ENCODE measurements at places on chromosomes 1 and 21. TPM values are rescaled to one million over a fixed set of nuclear protein-coding genes. Genes with fewer than 3 reads are reported as not detected.
A peak's percentile ranks its signal among the peaks of the same experiment; 100 is the strongest.

Gene CD52
- not detected for total RNA-seq

DNA sequence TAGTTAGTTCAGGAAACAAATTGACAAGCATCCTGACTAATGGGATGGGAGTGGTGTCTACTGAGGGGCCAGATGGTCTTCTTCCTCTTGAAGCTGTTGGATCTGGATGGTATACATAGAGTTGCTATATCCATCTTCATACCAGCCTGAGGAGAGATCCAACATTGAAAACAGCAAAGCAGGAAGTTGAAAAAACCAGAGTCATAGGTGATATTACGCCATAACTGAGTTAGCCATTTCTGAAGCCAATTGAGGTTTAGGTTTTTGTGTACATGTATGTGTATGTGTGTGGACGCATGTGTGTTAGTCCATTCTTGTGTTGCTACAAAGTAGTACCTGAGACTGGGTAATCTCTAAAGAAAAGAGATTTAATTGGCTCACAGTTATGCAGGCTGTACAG, 2.3 kb upstream of the TSPAN2 start:
- H3K27me3 ChIP-seq = no peaks in the 10 kb centered on the region
- H3K27ac ChIP-seq = peak overlapping the region; percentile 32
- DNase-seq = no peak
- peaks cover 58% of the 10 kb centered on the region for H3K4me1 ChIP-seq
- H3K36me3 ChIP-seq = no peaks in the 10 kb centered on the region

- H3K4me3 ChIP-seq = no peak overlapping the region
- no peaks in the 10 kb centered on the region for H3K27me3 ChIP-seq
- peaks cover 57% of the 10 kb centered on the region for H3K4me1 ChIP-seq
- H3K27ac ChIP-seq = peak overlapping the region; percentile 62
- H3K36me3 ChIP-seq = peaks cover 32% of the 10 kb centered on the region
Measured at GRCh38 chr1:158076441-158076840, 83.0 kb downstream of the KIRREL1 start.

DNA sequence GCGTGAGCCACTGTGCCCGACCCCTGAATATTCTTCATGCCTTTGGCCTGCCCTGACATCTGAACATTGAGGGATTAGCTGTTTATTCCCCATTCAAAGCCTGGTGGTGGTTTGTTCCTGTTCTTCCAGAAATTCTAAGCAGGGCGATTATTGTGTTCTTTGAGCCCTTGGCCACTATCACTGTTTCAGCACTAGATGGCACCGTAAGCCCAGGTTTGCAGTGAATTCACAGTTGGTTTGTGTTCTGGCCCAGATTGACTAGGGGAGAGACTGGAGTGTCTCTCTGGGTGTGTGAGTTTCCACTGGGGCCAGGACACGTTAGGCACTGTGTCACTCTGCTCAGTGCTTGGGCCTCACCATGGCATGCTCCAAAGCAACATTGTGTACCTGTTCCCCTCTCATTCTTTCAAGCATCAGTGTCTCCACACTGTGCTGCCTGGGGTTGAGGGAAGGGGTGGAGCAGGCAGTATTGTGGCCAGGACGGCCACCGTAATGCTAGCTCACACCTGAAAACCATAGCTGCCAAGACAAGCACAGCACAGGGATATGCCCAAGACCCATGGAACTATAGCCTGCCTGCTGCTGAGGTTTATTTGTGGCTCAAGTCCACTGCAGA, 52.7 kb downstream of the PKN2 start:
- no peak for DNase-seq
- no peak overlapping the region for H3K27ac ChIP-seq
- H3K27me3 ChIP-seq = no peaks in the 10 kb centered on the region
- H3K4me1 ChIP-seq = peaks cover 13% of the 10 kb centered on the region
- no peak overlapping the region for H3K4me3 ChIP-seq
- H3K36me3 ChIP-seq = peaks cover 5% of the 10 kb centered on the region

DNA sequence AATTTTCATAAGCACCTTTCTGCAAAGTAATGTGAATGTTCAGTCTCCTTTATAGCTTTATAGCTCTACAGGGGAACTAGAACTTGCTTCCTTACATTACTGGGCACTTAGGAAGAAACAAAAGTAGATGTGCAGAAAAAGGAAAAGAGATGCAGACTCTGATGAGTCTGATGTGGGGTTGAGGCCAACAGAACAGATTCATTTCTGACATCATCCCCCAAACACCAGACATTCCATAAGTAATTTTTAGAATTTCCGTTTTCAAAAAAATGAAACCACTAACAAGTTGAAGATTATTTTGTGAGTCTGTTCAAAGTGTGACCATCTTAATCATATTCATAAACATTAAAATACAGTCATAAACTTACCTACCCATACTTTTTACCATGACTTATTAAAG, 96.0 kb downstream of the NRIP1 start:
- H3K27ac ChIP-seq = no peak overlapping the region
- H3K4me3 ChIP-seq = no peak overlapping the region
- H3K4me1 ChIP-seq = peaks cover 10% of the 10 kb centered on the region
- no peak for DNase-seq
- peaks cover 16% of the 10 kb centered on the region for H3K36me3 ChIP-seq

- H3K4me3 ChIP-seq = no peak overlapping the region
- DNase-seq = no peak
Measured at GRCh38 chr1:47554901-47555300, 117.1 kb downstream of the FOXD2 start.

DNA sequence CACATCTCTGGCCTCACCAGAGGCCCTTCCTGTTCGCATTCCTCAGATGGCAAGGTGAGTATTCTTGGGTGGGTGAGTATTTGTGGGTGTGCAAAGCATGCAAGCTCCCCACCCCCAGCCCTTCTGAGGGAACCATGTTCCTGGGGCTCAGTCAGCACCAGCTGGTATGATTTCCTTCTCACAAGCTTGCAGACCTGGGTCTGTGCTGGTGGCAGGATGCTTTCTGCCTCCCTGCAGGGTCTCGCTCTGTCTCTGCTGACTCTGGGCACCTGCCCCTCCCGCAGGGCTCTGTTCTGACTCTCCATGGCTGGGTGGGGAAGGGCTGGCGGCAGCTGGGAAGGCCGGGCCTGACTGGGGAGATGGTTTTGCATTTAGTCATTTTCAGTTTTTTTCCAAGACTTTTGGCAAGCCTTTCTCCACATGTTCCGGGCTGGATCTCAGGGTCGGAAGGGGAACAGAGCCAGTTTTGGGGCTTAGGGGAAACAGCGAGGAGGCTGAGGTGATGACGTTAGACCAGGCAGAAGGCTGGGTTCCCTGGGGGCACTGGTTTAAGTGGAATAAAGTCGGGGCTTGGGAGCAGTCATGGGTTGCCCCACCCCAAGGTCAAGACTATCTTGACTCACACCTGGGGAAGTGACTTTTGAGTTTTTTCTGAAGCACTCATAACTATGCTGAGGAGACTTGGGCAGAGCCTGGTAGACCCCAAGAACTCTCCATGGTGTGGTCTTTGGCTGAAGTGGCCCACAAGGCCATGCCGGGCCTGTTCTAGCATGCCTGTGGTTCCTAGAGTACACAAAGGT, 6.2 kb downstream of the RASSF5 start:
- peaks cover 17% of the 10 kb centered on the region for H3K27me3 ChIP-seq
- peaks cover 28% of the 10 kb centered on the region for H3K4me1 ChIP-seq
- peak overlapping the region; percentile 1 for H3K4me3 ChIP-seq
- H3K36me3 ChIP-seq = no peaks in the 10 kb centered on the region
- peak overlapping the region; percentile 89 for H3K27ac ChIP-seq
- DNase-seq = peak; percentile 86

All from chondrocyte (in vitro differentiated cells).